ENCODE measurements at places on chromosomes 3 and 15.

GRCh38 chr3:14124223-14124614 is 451 bp downstream of the CHCHD4 start:
- DNase-seq: peak; percentile 81

DNA sequence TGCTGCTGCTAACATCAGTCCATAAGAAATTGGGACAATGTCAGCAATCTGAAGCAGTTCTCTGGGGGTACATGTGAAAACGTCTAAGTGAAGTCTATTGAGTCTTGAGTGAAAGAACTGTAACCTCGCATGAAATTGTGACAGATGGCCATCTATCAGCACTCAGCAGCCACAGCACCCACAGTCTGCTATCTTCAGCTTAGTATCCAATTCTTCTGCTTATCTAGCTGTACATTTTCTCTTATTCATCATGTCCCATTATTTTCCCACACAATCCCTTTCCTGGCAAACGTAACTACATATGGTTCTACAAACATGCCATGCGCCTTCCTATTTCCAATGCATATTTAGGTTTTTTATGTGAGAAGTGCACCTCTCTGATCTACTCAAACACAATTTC is 629.7 kb downstream of the NTRK3 start:
- no peak for DNase-seq

GRCh38 chr3:7292362-7292761 is 431.4 kb downstream of the GRM7 start:
- DNase-seq: no peak

DNA sequence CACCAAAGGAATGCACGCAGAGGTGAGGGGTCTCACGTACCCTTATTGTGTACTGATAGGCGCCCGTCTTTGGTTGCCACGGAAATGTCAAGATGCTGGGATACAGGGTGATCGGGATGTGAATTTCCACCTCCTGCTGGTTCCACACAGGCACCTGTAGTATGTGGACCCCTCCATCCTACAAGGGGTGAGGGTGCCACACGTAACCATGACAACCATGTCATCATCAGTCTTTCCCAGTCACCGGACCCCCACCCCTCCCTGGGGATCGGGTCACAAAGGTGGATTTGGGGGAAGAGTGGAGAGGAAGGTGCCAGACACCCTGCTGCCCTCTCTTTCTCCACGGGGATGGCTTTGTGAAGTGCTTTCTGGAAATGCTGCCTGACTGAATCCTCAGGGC is 44.7 kb downstream of the NUP210 start:
- no peak for DNase-seq

DNA sequence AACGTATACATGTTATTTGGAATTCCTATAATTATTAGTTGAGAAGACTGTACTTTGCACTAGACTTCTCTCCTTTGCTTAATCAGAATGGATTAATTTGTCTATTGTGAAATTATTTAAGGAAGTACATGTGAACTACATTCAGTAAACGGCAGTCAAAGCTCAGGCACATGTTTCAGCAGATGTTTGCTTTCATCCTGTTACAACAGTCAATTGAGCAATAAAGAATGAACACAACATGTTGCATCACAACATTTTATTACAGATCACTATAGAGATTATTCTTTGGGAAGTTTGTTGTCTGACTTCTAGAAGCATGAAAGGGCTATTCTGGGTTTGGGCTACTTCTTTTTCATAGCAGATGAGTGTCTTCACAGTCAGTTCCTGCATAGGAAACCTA is 39.2 kb downstream of the RAB27A start:
- no peak for DNase-seq

GRCh38 chr15:52370010-52370409 is 74.4 kb upstream of the MYO5C start:
- DNase-seq: no peak

GRCh38 chr3:17932136-17932771 is 189.8 kb upstream of the TBC1D5 start:
- no peak for DNase-seq

DNA sequence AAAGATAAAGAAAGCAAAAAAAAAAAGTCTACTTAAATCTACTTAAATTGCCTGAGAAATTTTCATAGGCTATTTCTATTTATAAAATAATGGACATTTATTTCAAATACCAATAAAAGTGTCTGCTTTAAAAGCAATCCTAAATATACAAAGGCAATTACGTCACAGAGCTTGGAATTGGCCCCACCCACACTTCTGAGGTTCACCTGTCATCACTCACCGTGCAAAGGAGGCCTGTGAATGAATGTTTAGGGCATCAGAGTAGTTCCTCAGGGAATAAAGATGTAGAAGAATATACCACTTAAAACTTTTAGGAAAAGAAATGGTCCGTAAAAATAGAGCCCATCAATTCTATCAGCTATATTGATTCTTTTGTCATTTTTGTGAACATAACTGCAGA is 621.8 kb downstream of the ROBO1 start:
- DNase-seq: no peak

DNA sequence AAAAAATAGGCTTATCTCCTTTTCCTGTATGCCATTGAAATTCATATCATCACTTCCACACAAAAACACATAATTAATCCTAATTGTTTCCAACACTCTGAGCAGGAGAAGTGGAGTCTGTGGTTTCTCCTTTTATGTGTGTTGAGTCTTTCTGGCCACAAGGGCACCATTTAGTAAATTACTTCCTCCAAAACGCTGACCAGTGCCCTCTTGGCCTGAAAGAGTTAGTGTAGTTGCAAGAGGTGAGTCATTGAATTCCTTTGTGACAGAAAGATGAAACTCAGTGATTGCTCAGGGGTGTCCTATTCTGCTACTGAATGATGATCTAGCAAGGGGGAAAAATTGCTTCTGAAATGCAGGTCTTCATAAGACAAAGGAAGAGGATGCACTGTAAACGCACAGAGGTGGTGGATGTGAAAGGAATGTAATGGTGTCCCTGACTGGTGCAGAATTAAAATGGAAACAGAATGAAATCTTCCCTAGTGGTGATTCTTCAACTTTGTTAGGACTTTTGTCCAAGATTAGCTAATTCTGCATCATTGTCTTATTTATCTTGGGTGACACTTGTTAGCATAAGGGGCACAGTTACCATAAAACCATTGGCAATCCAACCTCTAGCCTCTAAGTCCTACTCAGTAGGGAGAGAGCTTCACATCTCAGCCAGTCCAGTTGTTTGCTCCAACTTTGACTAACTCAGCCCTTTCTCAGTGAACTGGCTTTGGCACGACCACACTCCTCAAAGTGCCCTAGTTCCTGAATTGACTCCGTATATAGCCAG is 208.4 kb upstream of the NANOGP8 start:
- no peak for DNase-seq

- no peak for DNase-seq
Observed at GRCh38 chr3:59426821-59427565, 377.2 kb upstream of the CFAP20DC start.

DNA sequence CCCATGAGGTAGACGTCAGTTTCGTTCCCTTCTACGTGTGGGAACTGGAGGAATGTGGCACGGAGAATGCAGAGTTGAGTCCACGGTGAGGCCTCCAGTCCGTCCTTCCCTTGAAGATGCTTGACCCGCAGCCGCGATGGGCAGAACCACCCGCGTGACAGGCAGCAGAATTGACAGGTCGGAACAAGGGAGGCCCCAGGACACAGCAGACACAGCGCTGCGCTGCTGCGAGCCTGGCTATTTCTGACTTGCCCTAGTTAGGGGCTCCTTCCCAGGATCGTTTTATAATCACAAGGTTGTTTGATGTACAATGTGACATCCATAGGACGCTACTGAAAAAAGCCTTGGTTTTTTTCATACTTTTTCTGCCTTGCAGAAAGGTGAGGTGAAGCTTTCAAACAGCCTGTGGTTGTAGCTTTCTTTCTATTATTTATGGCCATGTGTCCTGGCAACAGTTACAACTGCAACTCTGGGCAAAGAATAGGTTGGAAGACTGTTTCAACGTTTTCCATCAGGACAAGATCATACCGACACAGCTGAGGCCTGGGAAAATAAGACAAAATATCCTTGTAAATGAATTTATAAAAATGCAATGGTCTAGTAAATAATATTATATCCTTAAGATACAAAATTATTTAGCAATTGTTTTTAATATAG is 9.6 kb upstream of the TMEM41A start:
- no peak for DNase-seq

DNA sequence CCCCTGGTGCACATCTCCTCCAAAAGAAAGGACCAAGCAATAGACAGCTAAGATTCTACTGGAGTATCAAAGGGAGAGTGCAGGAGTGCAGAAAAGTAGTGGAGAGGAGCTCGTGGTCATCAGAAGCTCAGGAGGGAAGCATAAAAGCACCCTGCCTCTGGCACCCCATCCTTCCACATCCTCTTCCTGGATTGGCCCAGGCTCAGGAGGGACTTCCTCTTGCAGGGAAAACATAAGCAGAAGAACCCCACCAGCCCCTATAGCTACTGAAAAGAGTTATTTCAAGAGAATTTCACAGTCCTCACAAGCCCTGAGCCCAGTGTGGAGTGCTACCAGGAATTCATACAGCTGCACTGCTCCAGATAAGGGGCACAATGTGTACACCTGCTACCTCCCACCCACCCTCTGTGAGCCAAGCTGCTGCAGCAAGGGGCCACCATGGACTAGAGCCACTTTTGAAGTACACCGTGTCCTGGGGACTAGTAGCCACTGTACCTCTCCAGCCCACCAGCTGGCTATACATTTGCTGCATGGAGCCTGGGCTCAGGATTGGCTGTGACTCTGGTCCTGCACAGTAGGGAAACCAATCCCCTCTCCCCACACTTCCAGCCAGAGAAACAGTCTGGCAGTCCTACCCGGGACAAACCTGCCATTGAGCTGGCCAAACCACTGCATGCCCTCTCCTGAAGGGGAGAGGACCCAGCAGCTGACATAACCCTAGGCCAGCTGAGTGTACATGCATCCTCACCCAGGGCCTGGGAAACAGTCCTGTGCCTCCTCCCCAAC is 43.0 kb downstream of the CD200R1 start:
- no peak for DNase-seq

- DNase-seq: no peak
Observed at GRCh38 chr15:50162969-50163718, 18.9 kb upstream of the SLC27A2 start.

DNA sequence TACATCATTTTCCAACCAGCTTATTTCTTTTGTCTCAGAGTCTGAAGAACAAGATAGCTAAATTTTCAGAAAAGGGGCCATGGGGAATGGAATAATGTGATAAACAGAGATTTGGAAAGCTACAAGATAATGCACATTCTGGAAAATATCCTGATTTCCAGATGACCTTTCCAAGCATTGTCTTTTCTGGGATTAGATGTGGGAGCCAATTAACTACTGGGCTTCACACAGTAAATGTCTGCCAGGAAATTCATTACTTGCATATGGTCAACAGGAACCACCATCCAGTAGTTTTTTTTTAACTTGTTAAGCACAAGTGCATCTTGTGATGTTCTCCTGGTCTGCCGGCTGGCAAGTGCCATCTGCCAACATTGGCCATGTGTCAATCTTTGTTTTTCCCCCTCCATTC is 131.1 kb upstream of the BFSP2 start:
- no peak for DNase-seq

GRCh38 chr3:12155264-12155663 is 3.4 kb downstream of the TIMP4 start:
- DNase-seq: no peak

GRCh38 chr15:40340740-40341400 is at the start of gene CCDC9B:
CCDC9B (minus strand) TSS chr15:40340939; CDS start chr15:40340819, 120 bp downstream.
- no peak for DNase-seq

GRCh38 chr15:64911311-64912186 is at the start of gene ANKDD1A:
ANKDD1A (plus strand) TSS chr15:64911902; CDS start chr15:64911931, 29 bp downstream.
- peak; percentile 44 for DNase-seq

- no peak for DNase-seq
Observed at GRCh38 chr3:9402410-9403228, 5.2 kb downstream of the SETD5 start.

- no peak for DNase-seq
Observed at GRCh38 chr3:110743202-110743601, 328.4 kb upstream of the NECTIN3 start.

- no peak for DNase-seq
Observed at GRCh38 chr15:100893261-100893963, 13.8 kb downstream of the ALDH1A3 start.

- no peak for DNase-seq
Observed at GRCh38 chr15:50134524-50135024, 15.5 kb upstream of the ATP8B4 start.

DNA sequence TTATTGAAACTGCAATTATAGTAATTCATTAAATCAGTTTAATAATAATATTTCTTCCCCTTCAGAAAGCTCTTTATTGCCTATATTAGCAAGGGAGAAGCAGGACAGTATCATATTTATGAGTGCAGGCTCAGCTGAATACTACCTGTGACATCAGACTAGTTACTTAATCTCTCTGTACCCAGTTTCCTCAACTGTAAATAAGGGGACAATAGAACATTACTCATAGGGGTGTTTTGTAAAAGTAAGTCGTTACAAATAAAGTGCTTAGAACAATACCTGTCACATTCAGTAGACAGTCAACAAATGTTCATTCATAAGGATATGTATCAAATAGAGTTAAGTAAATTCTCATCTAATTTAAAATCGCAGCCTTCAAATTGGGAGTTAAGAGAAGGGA is 12.1 kb upstream of the VPS39 start:
- DNase-seq: no peak

DNA sequence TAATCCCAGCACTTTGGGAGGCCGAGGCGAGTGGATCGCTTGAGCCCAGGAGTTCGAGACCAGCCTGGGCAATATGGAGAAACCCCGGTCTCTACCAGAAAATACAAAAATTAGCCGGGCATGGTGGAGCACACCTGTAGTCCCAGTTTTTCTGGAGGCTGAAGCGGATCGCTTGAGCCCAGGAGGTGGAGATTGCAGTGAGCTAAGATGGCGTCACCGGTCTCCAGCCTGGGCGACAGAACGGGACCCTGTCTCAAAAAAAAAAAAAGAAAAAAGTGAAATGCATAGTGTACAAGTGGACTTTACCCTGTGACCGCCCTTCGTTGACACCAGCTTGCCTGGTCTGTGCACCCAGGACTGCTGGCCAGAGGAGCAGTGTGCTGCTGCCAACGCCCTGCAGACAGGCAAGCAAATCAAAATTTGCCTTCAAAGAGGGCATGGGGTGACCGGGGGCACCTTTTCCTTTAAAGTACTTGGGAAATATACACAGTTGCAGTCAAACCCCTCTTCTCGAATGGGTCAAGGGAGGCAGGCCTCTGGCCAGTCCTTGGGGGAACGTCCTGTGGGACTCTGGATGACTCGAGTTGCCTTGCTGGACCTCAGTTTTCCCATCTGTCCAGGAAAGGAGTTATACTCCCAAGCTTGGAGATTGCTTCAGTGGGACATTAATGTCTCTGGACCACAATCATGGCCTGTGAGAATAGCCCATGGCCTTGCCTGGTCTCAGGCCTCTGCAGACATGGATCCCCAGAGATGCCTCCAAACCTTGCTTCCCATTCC is 1.0 kb downstream of the XYLB start:
- DNase-seq: no peak

DNA sequence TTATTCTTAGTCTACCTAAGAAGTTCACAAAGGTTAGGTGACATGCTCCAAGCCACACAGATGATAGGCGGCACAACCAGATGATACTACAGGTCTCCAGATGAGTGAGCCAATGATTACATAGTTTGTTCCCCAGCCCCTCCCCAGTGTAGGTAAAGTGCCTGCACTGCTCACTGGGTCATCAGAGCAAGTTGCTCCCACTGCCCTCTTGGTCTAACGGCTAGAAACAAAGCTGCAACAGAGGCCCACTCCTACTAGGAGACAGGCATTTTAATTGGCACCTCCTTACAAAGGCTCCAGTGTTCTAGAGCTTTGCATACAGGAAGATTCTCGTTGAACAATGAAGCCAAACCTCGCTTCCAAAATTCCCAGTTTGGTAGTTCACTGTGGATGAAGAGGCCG is 47.3 kb downstream of the TMEM44 start:
- DNase-seq: no peak

GRCh38 chr3:171678971-171679492 is 131.3 kb downstream of the PLD1 start:
- no peak for DNase-seq

Data from natural killer cell (primary cell).